ENCODE measurements at places on chromosomes 12 and 14. TPM values are rescaled to one million over a fixed set of nuclear protein-coding genes. Genes with fewer than 3 reads are reported as not detected.

Gene MGAT2
- 37.6 TPM for total RNA-seq

DNA sequence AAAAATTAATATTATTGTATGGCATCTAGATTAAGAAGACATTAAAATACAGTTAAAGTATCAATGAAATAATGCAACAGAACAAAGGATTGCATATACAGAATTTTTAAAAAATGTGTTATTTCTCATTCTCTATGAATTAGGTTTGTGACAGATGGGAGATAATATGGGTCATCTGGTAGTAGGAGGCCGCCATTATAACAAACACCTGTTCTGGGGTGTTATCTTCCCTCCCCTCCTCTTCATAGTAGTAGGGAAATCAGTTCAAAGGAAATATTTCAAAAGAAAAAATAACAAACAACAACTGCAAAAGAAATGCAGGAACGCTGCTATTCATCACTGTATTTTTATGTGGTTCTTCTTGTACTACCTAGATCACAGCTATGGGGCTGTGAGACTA, 187.0 kb upstream of the ATP2B1 start:
- no peak for DNase-seq

Gene NEUROD4
- not detected for total RNA-seq

- no peak for DNase-seq
Measured at GRCh38 chr14:45028107-45028626, 55.7 kb upstream of the PRPF39 start.

GRCh38 chr14:50936016-50936340, 8.3 kb downstream of the PYGL start:
- no peak for DNase-seq

Gene CDH24
- 4.9 TPM for total RNA-seq

GRCh38 chr12:67925552-67925951, 63.7 kb upstream of the IFNG-AS1 start:
- no peak for DNase-seq

Gene CCDC175
- total RNA-seq: not detected

Gene RD3L
- not detected for total RNA-seq

Gene KRT5
- total RNA-seq: 0.52 TPM

- peak; percentile 10 for DNase-seq
Measured at GRCh38 chr12:81992461-81992860, 233.3 kb upstream of the PPFIA2 start.

DNA sequence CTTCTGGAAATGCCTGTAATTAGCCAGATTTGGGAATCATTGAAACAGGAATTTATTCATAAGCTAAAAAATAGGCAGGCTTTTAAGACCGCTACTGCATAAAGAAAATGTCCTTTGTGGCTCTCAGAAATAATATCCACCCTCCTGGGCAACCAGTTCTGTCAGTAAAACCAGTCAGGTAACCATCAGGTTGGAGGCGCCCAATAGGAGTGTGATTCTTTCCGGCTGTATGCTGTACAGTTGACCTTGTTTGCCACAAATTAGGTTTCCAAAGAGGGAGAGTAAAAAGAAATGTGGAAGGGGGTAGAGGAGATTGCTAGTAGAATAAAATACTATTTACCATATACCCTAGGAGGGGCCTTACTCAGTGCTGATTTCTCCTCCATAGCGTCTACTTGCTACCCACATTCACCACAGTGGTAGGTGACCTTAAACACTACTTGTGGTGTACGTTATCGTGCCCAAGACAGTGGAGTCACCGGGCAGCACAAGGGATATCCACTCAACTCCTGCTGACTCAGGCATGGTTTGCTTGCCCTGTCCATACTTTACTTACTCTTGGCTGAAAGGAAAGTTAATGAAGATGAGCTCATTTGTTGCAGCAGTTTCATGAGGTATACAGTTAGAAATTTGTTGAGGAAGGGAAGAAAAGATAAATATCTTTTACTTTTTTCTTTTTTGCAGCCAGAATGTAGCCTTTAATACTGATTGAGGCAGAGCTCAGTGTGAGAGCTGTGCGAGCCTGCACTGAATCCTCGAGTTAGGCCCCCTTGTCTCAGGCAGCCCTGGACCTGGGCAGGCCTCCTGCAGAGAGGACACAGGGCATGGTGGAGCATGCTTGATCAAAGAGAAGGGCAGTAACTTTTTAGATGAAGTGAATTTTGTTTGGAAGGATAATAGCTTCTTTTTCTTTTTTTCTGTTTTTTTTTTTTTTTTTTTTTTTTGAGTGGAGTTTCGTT, 76.7 kb downstream of the DIP2B start:
- no peak for DNase-seq

DNA sequence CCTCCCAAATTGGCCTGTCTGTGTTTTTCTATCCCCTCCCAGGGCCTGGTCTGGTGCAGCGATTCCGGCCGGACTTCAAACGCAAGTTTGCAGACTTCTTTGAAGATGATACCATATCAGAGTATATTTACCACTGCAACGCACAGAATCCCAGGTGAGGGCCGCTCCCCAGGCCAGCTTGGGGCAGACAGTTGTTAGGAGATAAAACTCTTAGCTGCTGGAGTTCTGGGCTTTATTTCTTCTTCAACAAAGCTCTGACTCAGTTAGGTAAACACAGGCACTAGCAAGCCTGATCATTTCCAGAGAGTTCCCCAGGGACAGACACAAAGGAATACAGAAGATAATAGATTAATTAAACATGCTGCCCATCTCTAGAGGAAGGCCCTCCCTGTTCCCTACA, 8.3 kb downstream of the ABHD4 start:
- no peak for DNase-seq

- DNase-seq: no peak
Measured at GRCh38 chr14:53409289-53409688, 256.2 kb upstream of the DDHD1 start.
